ENCODE measurements at places on chromosomes 11 and 22.

GRCh38 chr11:112961146-112961668 lies at the start of gene NCAM1:
TSS of gene NCAM1 (plus strand) at chr11:112961420.
- peak; percentile 33 for DNase-seq

GRCh38 chr11:118224511-118225188 lies at the start of gene JAML:
TSS of gene JAML (minus strand) at chr11:118225011. CDS start at chr11:118214866, 10,145 bp downstream.
- no peak for DNase-seq

DNA sequence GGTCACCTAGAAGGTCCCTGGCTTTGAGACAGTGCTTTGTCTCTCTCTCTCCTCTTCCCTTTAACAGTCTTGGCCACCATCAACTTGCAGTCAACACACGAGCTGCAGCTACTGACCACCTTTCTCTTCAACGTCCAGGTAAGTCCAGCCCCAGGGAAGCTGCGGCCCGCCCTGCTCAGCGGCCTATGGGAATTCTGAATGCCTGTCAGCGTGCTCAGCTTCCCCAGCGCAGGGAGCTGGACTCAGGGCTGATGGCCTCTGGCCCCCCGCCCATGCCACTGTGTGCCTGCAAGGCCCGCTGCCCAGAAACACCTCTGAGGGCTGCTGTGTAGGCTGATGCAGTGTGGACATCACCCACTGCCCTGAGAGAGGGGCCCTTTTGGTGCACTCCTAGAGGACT lies 32.5 kb downstream of the GLB1L2 start:
- DNase-seq, result no peak

DNA sequence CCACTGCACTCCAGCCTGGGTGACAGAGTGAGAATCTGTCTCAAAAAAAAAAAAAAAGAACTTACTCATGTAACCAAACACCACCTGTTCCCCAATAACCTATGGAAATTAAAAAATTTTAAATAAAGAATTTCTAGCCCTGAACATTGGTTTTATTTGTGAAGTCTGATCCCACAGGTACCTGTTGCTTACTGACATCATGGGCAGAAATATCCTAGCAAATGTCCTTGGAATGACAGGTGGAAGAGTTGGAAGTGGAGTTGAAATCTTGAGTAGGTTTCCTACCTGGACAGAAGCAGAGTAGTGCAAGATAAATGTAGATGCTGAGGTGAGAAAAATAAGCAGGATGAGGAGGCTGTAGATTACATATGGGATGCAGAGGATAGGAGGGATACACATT lies 17.2 kb downstream of the CD3D start:
- DNase-seq, result no peak

GRCh38 chr11:8375932-8376331 lies 112.3 kb upstream of the LMO1 start:
- DNase-seq, result no peak

DNA sequence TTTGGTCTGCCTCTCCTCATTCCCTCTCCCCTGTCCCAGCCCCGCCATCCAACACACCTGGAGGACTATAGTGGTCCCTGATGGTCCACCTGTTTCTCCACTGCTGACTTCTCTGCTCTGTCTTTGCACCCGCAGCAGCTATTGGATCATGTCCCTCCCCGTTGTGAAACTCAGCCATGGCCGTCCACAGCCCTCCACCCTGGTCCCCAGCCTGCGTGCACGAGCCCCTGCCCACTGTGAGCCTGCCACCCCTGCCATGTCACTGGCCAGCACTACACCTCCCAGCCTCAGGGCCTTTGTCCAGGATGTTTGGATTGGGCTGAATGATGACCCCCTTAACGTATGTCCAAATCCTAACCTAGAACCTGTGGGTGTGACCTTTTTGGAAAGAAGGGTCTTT lies 47.7 kb upstream of the SMIM38 start:
- DNase-seq, result no peak

- no peak for DNase-seq
Observed at GRCh38 chr11:31640611-31641010, 131.0 kb downstream of the ELP4 start.

DNA sequence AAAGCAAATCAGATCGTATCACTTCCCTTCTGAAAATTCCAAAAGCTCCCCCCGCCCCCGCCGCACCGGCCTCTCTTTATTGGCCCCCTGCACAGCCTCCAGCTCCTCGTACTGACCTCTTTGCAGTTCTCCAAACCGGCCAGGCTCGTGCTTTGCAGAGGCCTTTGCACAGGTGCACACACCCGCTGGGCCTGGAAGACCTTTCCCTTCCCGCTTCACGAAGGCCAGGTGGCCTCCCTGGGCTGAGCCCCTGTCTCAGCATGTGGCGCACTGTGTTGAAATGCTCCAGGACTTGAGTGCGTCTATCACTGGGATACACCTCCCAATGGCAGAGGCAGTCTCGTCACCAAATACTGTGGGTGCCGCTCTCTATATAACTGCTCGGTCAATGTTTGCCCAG lies 13.2 kb upstream of the ADA2 start:
- DNase-seq, result no peak

DNA sequence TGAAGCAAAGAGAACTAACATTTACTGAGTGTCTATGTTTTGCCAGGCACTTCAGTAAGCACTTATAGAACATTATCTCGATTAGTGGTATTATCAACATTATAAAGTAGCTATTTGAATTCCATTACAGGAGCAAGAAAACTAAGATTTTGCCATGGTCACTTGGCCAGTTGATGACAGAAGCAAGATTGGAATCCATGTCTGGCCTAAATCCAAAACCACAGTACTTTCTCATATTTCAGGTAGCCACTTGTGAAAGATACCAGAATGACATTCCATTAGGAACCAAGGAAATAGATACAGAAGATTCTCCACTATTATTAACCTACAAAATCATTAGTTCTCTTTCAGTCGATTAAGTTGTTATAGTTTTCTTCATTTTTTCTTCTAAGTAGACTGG lies 691.0 kb upstream of the API5 start:
- DNase-seq, result no peak

DNA sequence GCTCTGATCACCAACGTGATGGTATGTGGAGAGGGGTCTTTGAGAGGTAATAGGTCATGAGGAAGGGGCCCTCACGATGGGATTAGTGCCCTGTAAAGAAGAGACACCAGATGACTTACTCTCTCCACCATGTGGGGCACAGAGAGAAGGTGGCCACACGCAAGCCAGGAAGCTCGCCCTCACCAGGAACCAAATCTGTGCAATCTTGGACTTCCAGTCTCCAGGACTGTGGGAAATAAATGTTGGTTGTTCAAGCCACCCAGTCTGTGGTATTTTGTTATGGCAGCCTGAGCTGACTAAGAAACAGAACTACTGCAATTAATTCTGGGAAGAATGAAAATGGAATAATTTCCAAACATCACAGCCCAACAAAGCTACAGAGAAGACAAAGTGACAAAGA lies 117.5 kb downstream of the SNX19 start:
- no peak for DNase-seq

- DNase-seq, result peak; percentile 92
Observed at GRCh38 chr22:43829904-43830851, 18.1 kb upstream of the EFCAB6 start.
